ENCODE measurements at places on chromosomes 13 and 19.
A peak's percentile ranks its signal among the peaks of the same experiment; 100 is the strongest.

GRCh38 chr13:110216398-110217041 lies 90.4 kb downstream of the COL4A1 start:
- DNase-seq, result no peak

GRCh38 chr19:40524133-40524549 lies 52.5 kb upstream of the SHKBP1 start:
- no peak for DNase-seq

- no peak for DNase-seq
Observed at GRCh38 chr19:12465211-12465610, 19.4 kb downstream of the ZNF709 start.

DNA sequence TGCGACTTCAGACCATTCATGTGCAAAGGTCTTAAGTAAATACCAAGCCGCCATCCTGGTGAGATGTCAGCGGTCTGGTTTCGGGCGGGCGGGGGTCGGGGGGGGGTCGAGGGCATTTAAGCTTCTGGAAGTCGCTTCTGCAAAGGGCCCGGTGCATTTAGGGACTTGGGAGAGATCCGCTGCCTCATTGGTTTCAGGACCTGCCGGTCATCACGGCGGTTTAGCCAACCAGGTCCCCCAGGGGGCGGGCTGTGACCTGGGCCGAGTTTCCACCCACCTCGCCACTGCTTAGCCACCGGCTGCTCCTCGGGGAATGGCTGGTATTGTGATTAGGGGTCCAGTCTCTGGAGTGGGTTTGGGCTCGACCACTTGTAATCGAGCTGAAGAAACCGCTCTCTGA lies 7.8 kb downstream of the ANKLE1 start:
- no peak for DNase-seq

- DNase-seq, result no peak
Observed at GRCh38 chr13:76929320-76929719, 19.0 kb upstream of the ACOD1 start.

- DNase-seq, result peak; percentile 11
Observed at GRCh38 chr13:106034201-106034600, 501.3 kb downstream of the EFNB2 start.
